Pericardium fibroblast (primary cell): ENCODE measurements at places on chromosomes 16 and 17. TPM values are rescaled to one million over a fixed set of nuclear protein-coding genes. Genes with fewer than 3 reads are reported as not detected.

Gene KRT222
- total RNA-seq = not detected in 2 replicates

Gene SLC6A2
- not detected in 2 replicates for total RNA-seq

Gene CDH1
- not detected in 2 replicates for total RNA-seq

Gene ZKSCAN2
- total RNA-seq = 3.3 and 5.0 TPM in 2 replicates

Gene PIK3R6
- not detected in 2 replicates for total RNA-seq

Gene ITGA2B
- 0.35 and 0.68 TPM in 2 replicates for total RNA-seq

Gene MT4
- total RNA-seq = not detected in 2 replicates

Gene SCO1
- 22.9 and 25.4 TPM in 2 replicates for total RNA-seq

Gene GSDMA
- total RNA-seq = not detected in 2 replicates

Gene CNTNAP4
- under 0.01 and 0.26 TPM in 2 replicates for total RNA-seq

Gene ZNF18
- 8.5 and 13.2 TPM in 2 replicates for total RNA-seq

Gene PLA2G10
- total RNA-seq = not detected in 2 replicates
